ENCODE measurements at places on chromosomes 1 and 21.

- DNase-seq: peak; percentile 83
Observed at GRCh38 chr1:171245458-171246064, 2.7 kb upstream of the FMO1 start.

DNA sequence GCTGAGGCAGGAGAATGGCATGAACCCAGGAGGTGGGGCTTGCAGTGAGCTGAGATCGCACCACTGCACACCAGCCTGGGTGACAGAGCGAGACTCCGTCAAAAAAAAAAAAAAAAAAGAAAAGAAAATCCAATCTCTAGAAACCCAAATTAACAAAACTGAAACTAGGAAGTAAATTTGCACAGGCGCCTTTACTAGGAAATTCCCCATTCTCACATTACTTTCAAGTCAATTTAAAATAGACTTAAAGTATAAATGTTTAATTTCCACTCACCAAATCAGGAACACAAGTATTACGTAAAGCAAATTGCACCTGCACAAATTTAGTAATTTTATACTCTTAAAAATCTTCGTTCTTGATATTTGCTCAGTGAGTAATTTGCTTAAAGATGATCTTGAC is 67.8 kb upstream of the BCAR3 start:
- no peak for DNase-seq

DNA sequence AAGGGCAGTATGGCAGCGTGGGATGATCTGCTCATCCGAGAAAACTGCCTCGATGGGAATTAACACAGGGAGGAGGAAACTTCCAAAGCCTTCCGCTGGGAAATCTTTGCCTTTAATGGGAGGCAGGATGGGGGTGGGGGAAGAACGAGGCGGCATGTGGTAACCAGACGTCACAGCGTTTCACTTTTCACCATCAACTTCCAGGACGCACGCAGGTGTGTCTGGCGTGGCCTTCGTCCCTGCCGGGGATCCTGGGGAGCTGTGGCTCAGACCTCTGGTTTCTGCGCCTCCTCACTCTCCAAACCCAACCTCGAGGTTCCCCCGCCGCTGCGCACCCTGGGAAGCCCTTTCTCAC is 282 bp downstream of the RSPH1 start:
- peak; percentile 75 for DNase-seq

- no peak for DNase-seq
Observed at GRCh38 chr1:64956010-64956640, 10.2 kb downstream of the JAK1 start.
